ENCODE measurements at places on chromosomes 7 and 10. TPM values are rescaled to one million over a fixed set of nuclear protein-coding genes. Genes with fewer than 3 reads are reported as not detected.

CXCL12 gene
- polyA plus RNA-seq, result 66.3 TPM

FFAR4 gene
- polyA plus RNA-seq, result 0.21 TPM

MDFIC gene
- polyA plus RNA-seq, result 6.6 TPM

CABCOCO1 gene
- 0.20 TPM for polyA plus RNA-seq

CC2D2B gene
- polyA plus RNA-seq, result 0.06 TPM

ALOX5 gene
- polyA plus RNA-seq, result 5.6 TPM

INPP5F gene
- 1.5 TPM for polyA plus RNA-seq

GRID1 gene
- polyA plus RNA-seq, result 0.09 TPM

FGF8 gene
- polyA plus RNA-seq, result not detected

SFXN3 gene
- polyA plus RNA-seq, result 1.7 TPM

TRIL gene
- 0.06 TPM for polyA plus RNA-seq

PIK3CG gene
- 0.38 TPM for polyA plus RNA-seq

FZD1 gene
- 0.68 TPM for polyA plus RNA-seq

GRCh38 chr10:105974803-105975456 lies 1189.6 kb downstream of the SORCS1 start:
- DNase-seq, result no peak

DNA sequence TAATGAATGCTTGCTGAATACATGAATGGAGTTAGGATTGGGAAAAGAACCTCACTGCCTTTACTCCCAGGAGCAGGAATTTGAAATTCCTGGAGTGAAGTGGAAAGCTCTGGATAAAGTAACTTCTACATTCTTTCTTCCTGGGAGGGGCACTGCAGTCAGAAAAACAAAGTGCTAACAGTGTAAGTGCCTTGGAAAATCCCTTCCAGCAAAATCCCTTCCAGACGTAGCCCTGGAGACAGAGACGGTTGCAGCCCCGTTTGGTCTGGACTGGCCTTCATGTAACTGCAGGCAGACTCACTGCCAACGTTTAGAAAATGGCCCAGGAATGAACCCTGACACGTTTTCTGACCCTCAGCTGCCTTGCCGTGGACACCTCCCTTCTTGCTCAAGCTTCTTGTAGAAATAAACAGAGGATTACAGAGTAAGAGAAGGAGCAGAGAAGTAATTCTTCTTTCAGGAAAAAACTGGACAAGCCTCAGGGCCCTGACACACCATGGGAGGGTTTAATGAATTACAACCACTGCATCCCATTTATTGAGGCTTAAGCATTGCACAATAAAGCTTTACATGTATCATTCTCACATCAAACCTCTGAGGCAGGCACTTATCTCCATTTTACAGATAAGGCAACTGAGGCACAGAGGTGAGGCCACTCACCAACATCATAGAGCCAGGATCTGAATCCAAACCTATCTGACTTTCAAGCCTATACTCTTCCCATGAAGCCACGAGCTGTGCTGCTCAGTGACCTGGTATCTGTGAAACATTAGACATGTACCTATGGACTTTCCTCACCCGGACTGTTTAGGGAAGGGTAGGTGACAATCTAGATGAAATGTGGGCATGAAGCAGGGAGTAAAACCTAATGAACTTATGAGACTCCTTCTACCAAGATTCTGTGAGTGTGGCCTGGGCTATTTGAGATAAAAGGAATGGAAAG lies 7.8 kb downstream of the ITPRIP start:
- DNase-seq, result no peak

- DNase-seq, result no peak
Observed at GRCh38 chr7:48274662-48275061, 103.4 kb downstream of the ABCA13 start.

DNA sequence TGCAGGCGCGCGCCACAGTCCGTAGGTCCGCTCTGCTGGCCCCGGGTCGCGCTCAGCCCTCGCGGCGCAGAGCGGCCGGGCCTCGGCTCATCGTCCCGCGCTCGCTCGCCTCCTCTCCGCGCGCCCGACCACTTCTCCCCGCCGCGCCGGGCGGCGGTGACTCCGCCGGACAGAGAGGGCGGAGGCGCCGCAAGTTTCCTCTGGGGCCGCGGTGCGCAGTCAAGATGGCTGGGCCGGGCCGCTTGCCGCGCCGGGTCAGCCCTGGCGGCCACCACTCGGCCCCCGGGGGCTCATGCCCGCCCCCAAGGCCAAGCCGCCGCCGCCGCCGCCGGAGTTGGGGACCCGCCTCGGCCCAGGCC lies 441 bp downstream of the FZD8 start:
- DNase-seq, result no peak

DNA sequence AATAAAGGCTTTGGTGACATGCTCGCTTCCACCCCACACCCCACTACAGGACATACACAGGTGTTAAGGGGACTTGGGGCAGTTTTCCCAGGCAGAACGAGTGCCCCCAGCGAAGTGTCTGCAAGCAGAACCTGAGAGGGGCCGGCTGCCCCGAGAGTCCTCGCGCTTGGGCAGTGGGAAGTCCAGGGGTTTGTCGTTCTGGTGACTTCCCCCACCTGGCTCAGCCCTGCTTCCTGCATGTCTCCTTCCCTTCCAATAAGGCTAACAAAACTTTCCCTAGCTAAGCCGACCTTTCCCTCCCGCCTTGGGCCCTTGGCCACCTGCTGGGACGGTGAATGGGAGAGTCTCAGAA lies 916 bp downstream of the VWA2 start:
- no peak for DNase-seq

GRCh38 chr7:41045556-41046123 lies 657.2 kb downstream of the INHBA start:
- DNase-seq, result no peak

DNA sequence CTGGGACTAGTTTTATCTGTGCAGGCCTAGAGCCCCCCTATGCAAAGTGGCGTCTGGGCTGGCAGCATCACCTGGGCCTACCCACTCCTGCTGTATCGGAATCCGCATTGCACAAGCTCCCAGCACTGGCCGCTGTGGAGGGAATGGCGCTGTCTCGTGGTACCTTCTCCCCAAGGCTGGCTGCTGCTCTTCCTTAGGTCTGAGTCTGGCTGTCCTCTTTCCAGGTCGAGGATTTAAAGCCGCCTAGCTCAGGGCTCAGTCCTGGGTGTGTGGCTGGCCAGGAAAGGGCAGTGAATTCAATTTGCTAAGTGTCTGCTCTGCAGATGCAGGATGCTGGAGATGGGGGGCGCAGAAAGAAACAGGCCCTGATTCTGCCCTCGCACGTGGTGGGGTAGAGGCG lies 44.7 kb downstream of the MGMT start:
- DNase-seq, result no peak

DNA sequence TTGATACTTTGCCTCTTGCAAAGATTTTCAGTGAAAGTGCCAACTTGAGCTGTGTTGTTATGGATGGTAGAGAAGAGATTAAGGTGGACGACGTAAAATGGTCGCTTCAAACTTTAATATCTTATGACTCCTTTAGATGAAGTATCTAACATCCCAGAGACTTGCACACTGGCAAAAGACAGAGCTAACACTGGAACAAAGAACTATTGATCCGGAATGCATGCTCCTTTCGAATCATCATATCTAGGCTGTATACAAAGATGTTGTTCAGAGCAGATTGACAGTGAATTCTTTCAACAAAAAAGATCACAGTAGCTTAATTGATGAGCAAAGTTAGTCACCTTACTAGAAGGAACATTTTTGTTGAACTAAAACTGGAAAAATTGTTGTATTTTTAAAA lies 592.7 kb downstream of the NXPH1 start:
- DNase-seq, result no peak

DNA sequence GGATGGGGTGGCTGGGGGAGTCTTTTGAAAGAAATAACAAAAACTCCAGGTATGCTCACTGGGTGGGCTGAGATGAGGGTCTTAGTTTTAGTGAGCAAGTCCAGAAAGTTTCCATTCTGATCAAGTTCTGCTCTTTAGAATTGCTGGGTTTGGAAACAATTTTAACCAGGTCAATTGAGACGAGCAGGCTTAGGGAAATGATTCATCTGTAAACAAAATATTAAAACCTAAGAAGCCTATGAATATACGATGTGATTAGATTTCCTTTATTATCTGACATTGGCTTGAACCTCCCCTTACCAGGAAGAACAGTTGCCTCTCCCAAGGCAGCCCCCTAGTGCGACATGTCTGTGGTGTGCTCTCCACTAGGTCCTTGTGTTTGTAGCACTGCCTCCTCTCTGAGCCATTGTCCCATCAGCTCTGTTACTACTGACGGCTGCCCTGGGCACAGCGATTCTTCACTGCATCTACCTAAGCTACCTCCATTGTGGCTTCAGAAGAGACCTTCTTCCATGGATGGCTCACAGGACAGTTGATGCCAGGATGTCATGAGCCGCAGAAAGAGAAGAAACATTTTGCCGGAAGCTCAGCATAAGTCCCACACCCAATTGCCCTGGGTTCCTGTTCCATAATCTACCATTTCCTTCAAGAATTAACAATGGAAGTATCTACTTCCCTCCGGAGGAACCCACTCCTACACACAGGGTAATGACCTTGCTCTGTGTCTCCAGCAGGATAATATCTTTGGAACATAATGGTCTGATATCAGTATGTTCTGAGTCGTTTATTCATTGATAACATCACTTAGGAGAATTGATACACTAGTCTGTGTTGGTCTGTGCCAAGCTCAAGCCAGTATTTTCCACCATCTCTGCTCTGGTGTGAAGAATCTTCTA lies 95.1 kb upstream of the ITGB1 start:
- DNase-seq, result no peak

GRCh38 chr7:128453836-128454804 lies 1.6 kb upstream of the HILPDA start:
- DNase-seq, result peak; percentile 68

GRCh38 chr7:5282543-5283316 lies at the start of gene SLC29A4:
SLC29A4 (plus strand) TSS chr7:5282943; CDS start chr7:5287817, 4,874 bp downstream.
- DNase-seq, result peak; percentile 68

GRCh38 chr10:32004161-32004591 lies 52.0 kb downstream of the KIF5B start:
- no peak for DNase-seq

- no peak for DNase-seq
Observed at GRCh38 chr7:71768450-71768849, 636.5 kb downstream of the GALNT17 start.

DNA sequence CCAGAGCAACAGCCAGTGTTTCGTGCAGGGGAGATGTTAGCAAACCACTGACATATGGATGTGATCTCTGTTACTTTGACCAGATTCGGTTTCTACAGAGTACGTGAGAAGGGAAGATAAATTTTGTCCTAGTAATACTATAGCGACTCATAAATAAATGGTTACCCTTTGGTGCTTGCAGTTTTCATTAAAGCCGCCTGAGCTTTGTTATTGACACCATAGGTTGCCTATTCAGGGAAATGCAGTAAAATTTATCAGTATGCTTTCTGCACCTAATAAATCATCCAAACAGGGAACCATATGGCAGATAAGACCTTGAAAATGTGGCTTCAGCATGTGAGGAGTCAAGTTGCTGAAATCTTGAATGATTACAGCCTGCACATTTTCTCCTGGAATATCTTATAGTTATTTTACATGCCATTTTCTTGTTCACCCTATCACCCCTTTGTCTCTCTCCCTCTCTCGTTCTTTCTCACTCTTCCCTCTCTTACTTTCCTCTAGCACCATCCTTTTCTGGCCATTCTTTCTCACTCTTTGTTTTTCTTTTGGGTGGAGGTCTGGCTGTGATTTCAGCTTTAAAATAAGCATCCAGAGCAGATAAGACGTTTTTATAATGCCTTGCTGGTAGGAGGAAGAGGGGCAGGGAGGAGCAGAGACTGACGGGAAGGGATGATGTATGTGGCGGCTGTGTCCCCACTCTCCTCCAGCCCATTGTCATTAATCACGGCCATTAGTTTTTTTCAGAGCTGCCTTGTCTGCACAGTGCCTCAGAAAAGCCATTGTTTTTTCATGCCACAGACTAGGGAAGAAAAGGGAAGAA lies 182.5 kb downstream of the LRMDA start:
- DNase-seq, result no peak

- no peak for DNase-seq
Observed at GRCh38 chr7:106657085-106657991, 3.6 kb downstream of the CCDC71L start.

DNA sequence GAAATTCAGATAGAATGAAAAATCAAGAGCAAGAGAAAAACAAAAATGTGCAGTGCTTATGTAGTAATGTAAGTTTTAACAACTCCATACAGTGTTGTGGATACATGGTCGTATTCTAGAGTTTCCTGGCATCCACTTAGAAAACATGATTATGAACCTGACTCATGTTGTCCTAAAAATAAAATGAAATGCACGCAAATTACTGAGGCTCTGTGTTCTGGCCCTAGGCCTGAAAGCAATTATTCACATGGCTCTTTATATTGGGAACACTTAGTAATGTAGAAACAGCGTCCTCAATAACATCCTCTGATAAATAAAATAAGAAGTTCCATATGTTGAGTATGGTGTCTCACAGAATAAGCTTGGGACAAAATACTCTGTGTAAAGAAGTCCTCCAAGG lies 200.2 kb upstream of the SEMA3E start:
- no peak for DNase-seq

- peak; percentile 97 for DNase-seq
Observed at GRCh38 chr10:110919349-110919931, at the start of gene SHOC2. SHOC2 (plus strand) TSS chr10:110919604; CDS start chr10:110964359, 44,755 bp downstream.

GRCh38 chr10:95305606-95306317 lies 15.0 kb upstream of the PDLIM1 start:
- DNase-seq, result no peak

- DNase-seq, result no peak
Observed at GRCh38 chr10:132685101-132685891, 100.7 kb downstream of the NKX6-2 start.

DNA sequence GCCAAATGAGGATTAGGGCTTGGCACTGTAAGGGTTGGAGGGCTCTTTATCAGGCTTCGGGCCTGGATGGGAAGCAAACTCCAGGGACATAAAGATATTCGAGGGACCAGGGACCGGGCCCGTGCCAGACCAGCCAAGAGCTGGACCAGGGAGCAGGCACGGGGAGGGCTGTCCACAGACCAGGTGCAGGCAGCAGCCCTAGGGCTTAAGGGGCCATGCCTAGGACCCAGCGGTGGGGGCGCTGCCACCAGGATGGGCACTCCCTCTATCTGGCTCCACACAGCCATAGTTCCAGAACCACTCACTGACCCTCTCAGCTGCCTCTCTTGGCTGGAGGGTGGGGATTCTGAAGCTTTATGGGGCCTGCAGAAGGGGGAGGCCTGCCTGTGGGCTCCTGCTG lies 32.9 kb downstream of the FAM241B start:
- DNase-seq, result no peak

DNA sequence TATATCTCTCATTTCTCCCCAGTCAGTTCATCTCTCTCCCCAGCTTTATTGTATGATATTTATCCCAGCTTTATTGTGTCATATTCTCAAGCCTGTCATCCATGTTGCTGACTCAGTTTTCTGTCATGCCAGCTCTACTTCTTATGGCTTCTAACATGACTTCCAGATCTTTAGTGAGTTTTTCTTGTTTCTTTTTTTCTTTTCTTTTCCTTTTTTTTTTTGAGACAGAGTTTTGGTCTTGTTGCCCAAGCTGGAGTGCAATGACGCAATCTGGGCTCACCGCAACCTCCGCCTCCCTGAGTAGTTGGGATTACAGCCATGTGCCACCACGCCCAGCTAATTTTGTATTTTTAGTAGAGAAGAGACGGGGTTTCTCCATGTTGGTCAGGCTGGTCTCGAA lies 28.7 kb upstream of the CALU start:
- no peak for DNase-seq

- no peak for DNase-seq
Observed at GRCh38 chr7:123709525-123709924, 39.3 kb downstream of the WASL start.
